ENCODE measurements at places on chromosomes 16 and 17.

DNA sequence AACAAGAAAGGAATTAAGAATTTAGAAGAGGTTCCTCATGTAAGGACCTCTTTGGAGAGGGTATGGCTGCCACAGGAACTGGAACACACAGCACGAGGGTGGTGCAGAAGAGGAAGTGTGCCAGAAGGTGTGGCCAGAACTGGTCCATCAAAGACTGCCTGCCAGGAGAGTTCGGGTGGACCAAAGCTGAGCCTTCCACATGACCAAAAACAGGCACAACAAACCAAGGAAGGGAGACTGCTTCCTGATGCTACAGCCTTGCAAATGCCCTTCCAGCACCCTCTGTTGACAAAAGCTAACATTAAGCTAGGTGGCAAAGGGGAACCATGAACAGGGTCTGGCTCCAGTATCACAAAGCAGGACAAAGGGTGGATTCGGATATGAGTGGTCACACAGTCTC lies 125.8 kb upstream of the TMEM97 start:
- no peak for DNase-seq

GRCh38 chr17:1896243-1897104 lies 66.7 kb downstream of the RPA1 start:
- DNase-seq: no peak

DNA sequence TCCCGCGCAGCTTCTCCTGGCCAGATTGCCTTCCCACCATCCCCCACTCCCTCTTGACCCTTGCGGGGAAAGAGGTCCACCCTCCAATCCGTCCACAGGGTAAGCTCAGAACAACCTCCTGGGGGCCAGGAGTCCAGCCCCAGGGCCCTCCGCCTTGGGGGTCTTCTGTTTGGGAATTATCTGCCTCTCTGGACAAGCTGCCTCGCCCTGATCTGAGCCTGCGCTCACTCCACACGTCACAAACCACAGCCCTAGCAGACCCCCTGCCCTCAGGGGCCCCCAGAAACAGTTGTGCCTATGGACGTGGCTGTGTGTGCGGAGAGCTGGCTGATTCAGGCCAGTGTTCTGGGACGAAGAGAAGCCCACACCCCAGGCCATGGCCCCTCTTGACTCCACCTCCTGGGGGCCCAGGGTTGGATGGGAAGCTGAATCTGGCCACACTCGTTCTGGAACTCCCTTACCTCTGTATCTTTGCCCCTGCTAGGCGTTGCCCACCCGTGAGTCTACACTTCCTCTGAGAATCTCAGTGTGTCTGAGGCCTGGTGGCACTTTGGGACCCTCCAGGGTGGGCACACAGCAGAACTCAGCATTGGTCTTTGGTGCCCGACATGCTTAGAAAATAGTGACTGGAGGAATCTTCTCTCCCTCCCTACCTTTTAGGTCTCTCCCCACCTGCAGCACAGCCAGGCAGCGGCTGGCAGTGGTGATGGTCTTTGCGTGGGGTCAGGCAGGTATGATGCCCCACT lies 119.9 kb upstream of the SMURF2 start:
- no peak for DNase-seq

DNA sequence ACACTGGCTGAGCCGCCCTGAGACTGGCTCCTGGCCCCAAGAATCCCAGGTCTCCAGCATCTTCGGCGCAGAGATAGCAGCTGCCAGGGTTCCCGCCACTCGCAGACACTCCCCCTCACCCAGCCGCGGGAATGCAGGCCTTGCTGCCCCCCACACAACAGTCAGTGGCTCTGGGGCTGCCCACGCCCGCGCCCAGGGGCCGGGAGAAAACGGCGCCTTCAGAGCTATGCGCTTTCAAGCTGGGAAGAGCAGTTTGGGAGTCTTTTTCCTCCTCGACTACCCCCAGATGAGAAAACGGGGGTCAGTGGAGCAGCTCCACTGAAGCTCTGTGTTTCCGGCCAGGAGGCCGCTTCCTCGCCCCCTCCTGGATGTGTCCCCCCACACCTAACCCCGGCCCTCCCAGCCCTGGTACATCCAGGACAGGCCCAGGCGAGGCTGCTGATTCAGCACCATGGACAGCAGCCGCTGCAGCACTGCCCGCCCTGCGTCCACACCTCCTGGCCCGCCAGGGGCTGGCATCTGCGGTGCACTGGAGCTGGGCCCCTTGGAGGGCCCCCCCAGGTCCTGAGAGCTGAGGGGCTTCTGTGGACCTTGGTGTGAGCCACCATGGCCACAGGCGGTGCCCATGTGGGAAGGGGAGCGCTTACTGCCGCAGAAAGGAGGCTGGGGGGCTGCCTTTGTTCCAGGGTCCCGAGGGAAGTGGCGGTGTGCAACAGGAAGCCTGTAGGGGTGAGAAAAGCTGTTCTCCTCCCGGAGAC lies 35.7 kb downstream of the CACNA1H start:
- DNase-seq: no peak

GRCh38 chr16:85653290-85653891 lies 35.4 kb downstream of the GINS2 start:
- no peak for DNase-seq

GRCh38 chr16:79316004-79316458 lies 284.5 kb downstream of the MAF start:
- DNase-seq: no peak

DNA sequence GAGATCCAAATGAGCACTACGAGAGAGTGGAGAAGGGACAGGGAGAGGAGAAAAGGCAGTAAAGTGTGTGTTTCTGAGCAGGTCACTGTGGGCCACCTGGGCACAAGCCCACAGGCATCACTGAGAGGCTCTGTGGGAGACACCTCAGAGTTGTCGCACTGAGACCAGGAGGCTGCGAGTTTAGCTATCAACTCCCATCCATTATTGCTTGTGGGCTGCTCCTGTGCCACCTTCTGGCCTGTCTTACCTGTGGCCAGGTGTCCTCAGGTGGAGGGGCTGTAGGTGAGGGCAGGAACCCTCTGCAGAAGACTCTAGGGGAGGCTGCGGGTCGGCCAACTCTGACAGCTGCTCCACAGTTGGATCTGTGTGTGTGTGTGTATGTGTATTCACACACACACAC lies 2.5 kb upstream of the PRR29 start:
- no peak for DNase-seq

DNA sequence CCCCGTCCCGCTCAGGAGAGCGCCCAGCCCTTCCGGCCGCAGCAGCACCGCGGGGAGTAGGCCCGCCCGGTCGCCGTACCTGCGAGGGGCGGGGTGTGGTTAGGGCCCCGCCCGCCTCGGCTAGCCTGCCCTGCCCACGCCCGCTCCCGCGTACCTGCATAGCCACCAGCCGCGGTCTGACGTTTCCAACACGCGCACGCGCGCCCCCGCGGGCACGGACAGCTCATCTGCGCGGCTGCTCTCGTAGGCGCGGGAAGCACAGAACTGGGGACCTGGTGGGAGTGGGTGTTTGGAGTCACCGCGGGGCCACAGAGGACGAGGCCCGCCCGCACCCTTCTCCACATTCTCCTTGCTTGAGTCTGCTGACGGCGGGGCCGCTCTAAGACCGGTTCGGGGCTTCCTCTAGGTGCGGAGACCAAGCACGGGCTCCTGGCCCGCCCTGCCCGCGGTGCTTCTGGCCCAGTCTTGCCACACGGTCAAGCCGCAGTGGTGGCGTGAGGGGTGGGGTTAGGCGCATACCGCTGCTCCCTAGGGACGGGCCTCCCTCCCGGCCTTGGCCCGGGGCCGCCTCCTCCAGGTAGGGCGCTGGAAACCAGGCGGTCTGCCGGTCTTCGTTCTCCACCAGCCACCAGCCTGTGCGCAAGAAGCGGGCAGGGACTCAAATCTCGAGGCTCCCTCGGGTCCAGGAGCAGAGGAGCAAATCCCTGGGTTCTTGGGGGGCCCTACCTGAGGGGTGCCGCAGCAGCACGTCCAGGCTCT lies 1.8 kb downstream of the NOXO1 start:
- DNase-seq: no peak

- DNase-seq: no peak
Measured at GRCh38 chr17:37084372-37084771, 135.6 kb downstream of the AATF start.

- DNase-seq: no peak
Measured at GRCh38 chr16:160691-161190, 5.0 kb upstream of the HBM start.

DNA sequence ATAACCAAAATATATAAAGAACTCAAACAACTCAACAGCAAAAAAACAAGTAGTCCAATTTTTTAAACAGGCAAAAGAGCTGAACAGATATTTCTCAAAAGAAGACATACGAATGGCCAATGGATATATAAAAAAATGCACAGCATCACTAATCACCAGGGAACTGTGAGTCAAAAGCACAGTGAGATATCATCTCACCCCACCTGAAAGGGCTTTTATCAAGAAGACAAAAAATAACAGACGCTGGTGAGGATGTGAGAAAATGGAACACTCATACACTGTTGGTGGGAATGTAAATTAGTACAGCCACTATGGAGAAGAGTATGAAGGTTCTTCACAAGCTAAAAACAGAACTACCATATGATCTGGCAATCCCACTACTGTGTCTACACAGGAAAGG lies 7.4 kb downstream of the XYLT1 start:
- no peak for DNase-seq

GRCh38 chr16:50038286-50038685 lies 13.3 kb downstream of the CNEP1R1 start:
- DNase-seq: no peak

DNA sequence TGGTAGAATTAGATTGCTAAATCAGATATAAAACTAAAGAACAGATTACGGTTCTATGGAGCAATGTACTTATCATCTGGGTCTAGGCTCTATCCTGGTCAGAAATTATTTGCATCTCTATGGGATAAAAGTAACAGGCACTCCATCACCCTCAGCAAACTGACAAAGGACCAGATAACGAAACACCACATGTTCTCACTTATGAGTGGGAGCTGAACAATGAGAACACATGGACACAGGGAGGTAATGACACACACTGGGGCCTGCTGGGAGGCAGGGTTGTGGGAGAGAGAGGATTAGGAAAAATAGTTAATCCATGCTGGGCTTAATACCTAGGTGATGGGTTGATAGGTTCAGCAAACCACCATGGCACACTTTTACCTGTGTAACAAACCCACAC lies 61.9 kb downstream of the MPHOSPH6 start:
- no peak for DNase-seq

DNA sequence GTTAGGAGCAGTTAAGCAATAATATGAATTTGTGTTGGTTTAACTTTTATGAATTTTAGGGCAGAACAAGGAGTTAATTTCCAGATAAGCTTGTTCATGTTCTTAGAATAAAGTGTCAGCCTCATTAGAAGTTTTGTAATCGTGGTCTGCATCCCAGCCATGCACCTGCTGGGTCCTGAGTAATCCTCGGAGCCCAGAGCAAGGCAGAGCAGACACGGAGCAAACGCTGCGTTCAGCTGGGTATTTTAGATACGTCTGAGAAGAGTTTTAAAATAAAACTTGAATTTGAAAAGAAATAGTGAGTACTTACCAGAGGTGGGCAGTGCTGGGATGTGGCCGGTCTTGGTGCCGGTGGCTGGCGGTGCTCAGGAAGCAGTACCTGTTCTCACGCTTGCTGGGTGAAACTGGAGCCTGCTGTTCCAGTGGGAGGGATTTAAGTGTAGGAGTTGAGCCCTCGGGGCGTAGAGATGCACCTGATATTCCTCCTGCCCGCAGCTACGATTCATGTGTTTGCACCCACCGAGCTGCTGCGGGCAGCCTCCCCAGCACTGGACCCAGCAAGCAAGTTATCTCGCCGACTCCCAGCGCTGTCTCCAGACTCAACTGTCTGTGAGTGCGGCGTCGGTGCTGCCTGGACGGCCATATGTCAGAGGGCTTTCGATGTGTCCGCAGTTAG lies at the start of gene ZNF750:
Gene ZNF750, minus strand, starts transcription at position 406 of the 676 bp plus-strand sequence. CDS start 7,568 bp downstream, outside the sequence.
- no peak for DNase-seq

GRCh38 chr17:13055131-13055530 lies 37.3 kb upstream of the ELAC2 start:
- no peak for DNase-seq

GRCh38 chr16:67489401-67490083 lies 6.2 kb upstream of the AGRP start:
- no peak for DNase-seq

GRCh38 chr17:49681106-49681979 lies 3.4 kb upstream of the SPOP start:
- DNase-seq: no peak

DNA sequence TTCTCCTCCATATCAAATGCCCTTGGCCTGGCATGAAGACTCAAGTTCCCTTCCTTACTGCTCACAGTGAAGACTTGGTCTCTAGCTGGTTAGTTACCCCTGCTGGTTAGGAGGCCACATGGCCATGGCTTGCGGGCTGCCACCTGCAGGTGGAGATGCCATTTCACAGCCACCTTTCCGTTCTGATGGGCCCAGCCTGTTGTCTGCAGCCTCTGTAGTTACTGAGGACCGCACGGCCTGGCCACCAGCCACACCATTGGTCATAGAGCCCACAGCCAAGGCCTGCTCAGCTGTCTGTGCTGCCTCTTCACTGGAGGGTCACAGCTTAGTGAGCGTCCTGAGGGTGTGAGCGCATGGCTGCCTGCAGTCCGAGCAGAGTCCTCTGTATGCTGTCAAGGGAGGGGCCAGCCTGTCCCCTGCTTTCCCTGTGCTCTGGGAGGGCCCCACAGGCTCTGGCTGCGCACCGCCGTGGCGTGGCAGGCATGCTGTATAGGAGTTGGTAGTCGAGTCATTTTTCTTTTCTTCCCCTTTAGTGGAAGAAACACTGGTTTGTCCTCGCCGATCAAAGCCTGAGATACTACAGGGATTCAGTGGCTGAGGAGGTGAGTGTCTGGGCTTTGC lies 59.2 kb downstream of the PLD6 start:
- no peak for DNase-seq

DNA sequence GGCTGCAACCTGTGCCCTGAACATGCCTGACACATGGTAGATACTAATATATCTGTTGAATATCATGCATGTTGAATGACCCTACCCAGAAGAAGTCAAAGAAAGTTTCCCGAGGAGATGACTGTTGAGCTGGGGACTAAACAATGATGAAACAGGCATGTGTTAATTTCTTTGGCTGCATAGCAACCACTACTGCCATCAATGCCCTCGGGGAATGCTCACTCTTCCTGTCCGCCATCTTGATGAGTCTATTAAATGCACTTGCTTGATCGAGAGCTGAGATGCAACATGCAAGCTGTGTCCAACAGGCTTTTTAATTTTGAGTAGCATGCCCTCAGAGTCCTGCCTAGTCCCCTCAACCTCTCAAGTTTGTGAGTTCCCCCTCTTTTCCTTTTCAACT lies 31.3 kb downstream of the GRIN2A start:
- DNase-seq: no peak

DNA sequence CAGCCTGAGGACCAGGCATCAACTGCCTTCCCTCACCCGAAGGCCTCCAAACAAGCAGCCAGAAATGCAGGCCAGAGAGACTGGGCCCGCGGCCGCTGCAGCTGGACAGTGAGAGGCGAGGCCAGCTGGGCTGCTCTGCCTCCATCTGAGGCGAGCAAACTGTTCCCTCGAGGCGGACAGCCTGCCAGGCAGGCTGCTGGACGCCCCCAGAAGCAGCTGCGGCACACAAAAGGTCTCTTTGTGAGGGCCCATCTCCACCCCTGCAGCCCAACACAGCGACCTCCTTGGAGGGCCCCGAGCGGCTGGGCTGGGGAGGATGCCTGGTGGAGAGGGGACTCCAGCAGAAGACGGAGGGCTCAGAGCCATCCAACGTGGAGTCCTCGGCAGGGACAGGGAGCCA lies 4.7 kb downstream of the CORO7 start:
- DNase-seq: no peak

- no peak for DNase-seq
Measured at GRCh38 chr16:11757671-11758545, 15.3 kb upstream of the TXNDC11 start.

GRCh38 chr16:27586711-27587110 lies 36.8 kb downstream of the KATNIP start:
- DNase-seq: no peak

Data from cerebellar nuclear complex (tissue), 1 donor.